ENCODE measurements at places on chromosomes 7 and 10. TPM values are rescaled to one million over a fixed set of nuclear protein-coding genes. Genes with fewer than 3 reads are reported as not detected.

TRPV5 gene
- not detected for total RNA-seq

OPN4 gene
- not detected for total RNA-seq

LBX1 gene
- total RNA-seq = not detected

PAOX gene
- 2.2 TPM for total RNA-seq

ITPRID1 gene
- not detected for total RNA-seq

CAPZA2 gene
- 117 TPM for total RNA-seq

GPER1 gene
- total RNA-seq = 2.0 TPM

ZSWIM8 gene
- 42.7 TPM for total RNA-seq

CTTNBP2 gene
- total RNA-seq = 0.21 TPM

TMEM140 gene
- 1.1 TPM for total RNA-seq

PAX4 gene
- total RNA-seq = not detected

Measured in A549 treated with AZD2906 at 1 μM for 4 hours (cell line).